Upper lobe of right lung (tissue), 1 donor: ENCODE measurements at places on chromosomes 7 and 10.

DNA sequence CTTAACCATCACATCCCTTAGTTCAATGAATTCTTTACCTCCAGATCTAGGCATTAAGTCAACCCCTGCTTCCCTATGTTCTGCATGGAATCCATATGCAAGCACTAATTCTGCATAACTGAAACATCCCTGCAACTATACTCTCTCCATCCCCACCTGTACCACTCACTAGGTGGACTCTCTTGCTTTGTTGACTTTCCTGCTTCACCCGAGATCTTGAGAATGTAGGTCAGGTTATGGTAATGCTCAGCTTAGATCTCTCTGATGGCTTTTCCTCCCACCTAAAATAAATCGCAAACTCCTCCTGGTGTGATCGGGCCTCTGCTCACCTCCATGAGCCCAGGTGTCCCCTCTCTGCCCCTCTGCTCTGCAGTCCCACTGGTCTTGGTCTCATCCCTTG, 92.4 kb upstream of the ADAM12 start:
- DNase-seq, result no peak

GRCh38 chr10:22420787-22421517, 75.7 kb downstream of the SPAG6 start:
- DNase-seq, result no peak

- DNase-seq, result no peak
Observed at GRCh38 chr7:138075350-138075749, 909 bp upstream of the AKR1D1 start.

DNA sequence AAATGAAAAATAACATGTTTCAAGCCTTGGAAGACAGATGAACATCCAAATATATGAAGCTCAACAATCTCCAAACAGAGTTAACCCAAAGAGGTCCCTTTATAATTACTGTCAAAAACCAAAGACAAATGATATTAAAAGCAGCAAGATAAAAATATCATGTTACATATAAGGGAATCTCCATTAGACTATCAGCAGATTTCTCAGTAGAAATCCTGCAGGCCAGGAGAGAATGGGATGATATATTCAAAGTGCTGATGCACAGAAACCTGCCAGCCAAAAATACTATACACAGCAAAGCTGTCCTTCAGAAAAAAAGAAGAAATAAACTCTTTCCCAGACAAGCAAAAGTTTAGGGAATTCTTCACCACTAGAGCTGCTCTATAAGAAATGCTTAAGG, 41.0 kb downstream of the AASS start:
- DNase-seq, result no peak

DNA sequence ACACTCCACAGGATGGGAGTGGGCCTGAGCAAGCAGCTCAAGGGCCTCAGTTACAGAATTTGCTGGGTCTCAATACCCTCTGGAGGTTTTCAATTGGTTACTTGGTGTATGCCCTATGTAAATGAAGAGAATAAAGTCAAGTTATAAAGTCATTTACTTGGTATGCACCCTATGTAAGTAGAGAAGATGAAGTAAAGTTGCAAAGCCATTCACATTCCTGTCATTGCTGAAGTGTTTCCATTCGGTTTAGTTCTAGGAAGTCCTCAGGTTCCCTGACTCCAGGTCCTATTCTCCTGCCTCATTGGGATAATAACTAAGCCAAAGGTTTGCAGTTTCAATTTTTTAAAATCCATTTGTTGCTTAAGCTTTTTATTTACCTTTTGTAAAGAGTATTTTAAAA, 272.6 kb upstream of the NPSR1 start:
- DNase-seq, result no peak

GRCh38 chr7:77685233-77685632, 11.0 kb upstream of the RSBN1L start:
- no peak for DNase-seq

DNA sequence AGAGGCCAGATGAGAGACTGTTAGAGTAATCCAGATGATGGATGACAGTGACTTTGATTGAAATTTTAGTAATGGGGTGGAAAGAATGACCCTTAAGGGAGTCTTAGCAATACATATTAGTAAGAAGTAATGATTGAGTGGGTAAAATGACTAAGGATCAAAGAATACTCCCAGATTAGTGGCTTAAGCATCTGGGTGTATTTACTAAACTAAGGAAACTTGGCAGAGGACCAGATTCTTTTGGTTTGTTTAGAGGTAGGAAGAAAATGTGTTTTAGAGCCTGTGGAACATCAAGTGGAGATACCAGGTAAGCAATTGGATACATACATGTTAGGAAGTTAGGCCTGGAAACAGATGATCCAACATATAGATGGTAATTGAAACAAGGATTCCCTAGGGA, 58.8 kb upstream of the ADRA2A start:
- DNase-seq, result no peak

- no peak for DNase-seq
Observed at GRCh38 chr10:71741029-71741428, 21.5 kb upstream of the C10orf105 start.

- DNase-seq, result no peak
Observed at GRCh38 chr7:129777993-129778769, 166.7 kb downstream of the NRF1 start.
